ENCODE measurements at places on chromosomes 12 and 14.

DNA sequence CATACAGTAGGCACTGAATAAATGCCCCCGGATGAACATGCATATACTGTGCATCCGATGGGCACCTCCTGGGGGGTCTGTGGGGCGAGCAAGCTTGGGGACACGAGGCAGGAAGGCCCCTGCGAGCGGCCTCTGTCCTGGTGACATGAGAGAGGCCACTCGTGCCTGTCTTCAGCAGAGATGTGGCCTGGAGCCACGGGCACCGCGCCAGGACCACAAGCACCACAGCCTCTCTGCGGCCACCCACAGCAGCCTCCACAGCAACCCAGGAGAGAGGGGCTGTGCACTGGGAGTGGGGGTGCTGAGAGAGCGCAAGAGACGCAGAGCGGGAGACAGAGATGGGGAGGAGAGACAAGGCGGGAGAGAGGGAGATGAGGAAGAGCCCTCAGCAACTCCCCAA is 118.5 kb downstream of the RFLNA start:
- no peak for DNase-seq

GRCh38 chr12:6114476-6114870 is 10.0 kb downstream of the VWF start:
- DNase-seq, result no peak

GRCh38 chr14:74886001-74886400 is 4.3 kb downstream of the DLST start:
- no peak for DNase-seq

DNA sequence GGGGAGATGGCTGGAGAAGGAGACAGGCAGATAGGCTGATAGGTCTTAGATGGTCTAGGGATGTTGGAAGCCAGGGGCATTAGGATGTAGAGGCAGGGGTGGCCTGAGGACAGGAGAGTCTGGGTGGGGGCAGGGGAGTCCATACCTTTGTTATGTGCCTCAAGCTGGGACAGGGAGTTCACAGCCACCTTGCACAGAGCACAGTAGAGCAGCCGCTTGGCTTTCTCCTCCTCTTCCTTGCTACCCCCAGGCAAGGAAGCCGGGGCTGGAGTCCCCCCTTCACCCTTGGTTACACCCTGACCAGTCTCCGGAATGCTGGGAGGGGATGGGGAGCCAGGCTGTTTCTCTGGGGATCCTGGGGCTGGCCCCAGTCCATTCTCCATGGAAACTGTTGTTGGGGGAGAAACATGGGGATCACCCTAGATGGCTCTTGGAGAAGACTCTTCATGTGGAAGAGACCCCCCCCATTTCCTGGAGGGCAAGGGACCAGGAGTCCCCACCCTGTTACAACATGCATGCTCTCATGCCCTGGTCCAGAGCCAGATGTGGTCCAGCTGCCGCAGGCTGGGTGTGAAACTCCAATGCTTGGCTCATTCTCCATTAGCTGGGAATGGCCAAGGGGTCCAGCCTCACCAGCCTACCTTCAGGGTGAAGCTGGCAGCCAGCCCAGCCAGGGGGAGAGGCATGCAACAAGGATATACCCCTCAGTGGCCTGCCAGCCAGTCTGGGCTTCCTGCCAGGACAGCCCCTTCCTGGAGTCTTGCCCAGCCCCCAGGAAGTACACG is 7.2 kb upstream of the GPR84 start:
- DNase-seq, result no peak

DNA sequence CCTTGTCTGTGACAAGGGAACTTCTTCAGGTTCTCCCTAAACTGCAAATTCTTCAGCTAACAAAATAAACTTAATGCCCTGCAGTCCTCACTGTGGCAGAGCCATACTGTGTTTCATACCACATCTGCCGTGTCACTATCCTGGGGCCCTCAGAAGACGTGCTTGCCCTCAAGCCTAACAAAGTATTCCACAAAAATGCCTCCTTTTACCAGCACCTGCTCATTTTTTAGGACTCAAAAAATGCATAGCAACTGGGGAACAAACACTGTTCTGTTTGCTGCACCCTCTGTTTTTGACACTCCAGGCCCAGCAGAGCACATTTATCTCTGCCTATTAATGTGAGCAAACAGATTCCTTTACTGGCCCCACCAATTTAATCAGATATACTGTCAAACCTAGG is 270.7 kb upstream of the SSTR1 start:
- no peak for DNase-seq

Measured in stimulated activated CD4-positive, alpha-beta T cell treated with anti-CD3 and anti-CD28 coated beads, Interleukin-1b, Interleukin-23, amount 100 ng/mL, for 1 hour (primary cell).